Jurkat, Clone E6-1 (cell line): ENCODE measurements at places on chromosomes 4 and X.

- no peak for DNase-seq
These were observed 53.8 kb upstream of the HGFAC start for GRCh38 chr4:3387943-3388361.

GRCh38 chr4:121146530-121146929 is 17.6 kb downstream of the TNIP3 start:
- DNase-seq, result no peak

- DNase-seq, result peak; percentile 15
These were observed 2.7 kb upstream of the PYURF start for GRCh38 chr4:88526221-88526815.

GRCh38 chr4:23733476-23733875 is 156.4 kb downstream of the PPARGC1A start:
- no peak for DNase-seq

DNA sequence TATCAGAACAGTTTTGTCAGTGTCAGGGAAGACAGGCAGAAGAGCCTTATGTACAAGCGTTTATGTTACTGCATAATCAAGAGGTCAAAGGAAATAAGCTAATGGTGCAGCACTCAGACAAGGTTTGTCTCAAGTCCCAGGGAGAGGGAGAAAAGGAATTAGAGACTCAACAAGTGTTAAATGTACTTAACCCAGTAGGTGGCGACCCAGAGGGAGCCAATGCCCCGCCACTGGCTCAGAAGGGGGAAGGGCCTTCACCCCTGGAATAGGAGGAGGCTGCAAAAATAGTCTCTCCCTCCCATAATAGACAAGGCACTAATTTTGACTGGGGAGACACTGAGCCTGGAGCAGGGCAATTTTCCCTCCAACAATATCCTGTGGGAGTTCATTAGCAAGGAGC is 14.1 kb upstream of the PAPSS1 start:
- no peak for DNase-seq

GRCh38 chr4:44145868-44146267 is 302.7 kb downstream of the KCTD8 start:
- DNase-seq, result no peak

- DNase-seq, result peak; percentile 82
These were observed 16.1 kb upstream of the CXCL3 start for GRCh38 chr4:74054483-74055047.

DNA sequence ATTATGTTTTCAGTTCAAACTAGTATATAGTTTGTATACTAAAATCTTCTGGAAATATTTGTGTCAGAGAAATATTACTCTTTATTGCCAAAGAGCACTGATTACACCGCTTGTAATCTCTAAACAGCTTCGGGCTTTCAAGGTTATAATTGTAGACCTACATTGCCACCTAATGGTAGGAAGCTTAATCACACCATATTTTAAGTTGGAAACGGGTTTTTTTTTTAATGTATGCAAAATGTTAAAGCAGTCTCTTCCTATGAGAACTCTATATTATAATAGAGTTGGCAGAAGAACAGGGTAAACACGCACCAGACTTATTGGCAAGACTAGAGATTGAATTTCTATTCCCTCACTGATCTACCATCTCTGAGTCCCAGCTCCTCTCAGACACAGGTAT is 19.5 kb upstream of the NFXL1 start:
- peak; percentile 50 for DNase-seq

GRCh38 chr4:134382478-134383227 is 181.1 kb upstream of the PABPC4L start:
- DNase-seq, result no peak

DNA sequence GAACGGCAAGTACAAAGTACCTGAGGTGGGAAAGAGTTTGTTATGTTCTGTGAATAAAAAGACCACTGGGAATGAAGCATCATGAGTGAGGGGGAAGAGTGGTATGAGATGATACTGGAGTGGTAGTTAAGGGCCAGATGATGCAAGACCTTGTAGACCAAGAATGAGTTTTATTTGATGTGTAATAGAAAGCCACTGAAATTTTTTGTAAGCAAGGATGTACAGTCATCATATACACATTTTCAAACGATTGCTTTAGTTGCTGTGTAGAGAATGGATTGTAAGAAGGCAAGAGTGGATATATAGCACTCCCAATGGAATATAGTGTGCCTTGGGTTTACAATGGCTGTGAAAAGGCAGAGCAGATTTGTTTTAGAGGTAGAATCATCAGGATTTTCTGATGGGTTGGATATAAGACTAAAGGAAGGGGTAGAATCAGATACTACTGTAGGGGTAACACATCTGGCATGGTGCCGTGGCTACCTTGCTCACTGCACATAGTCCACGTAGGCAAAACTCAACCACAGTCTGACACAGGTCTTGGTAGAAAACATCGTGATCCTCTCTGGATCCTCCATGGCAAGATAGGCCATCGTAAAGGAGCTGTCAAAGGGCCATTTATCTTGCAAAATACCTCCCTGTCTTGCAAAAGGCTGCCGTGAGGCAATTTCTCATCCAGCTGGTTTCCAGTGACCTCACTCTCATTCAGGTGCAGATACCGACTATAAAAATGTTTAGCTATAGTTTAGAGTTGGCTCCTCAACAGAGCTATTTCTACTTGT is 14.9 kb downstream of the TIFA start:
- DNase-seq, result no peak

DNA sequence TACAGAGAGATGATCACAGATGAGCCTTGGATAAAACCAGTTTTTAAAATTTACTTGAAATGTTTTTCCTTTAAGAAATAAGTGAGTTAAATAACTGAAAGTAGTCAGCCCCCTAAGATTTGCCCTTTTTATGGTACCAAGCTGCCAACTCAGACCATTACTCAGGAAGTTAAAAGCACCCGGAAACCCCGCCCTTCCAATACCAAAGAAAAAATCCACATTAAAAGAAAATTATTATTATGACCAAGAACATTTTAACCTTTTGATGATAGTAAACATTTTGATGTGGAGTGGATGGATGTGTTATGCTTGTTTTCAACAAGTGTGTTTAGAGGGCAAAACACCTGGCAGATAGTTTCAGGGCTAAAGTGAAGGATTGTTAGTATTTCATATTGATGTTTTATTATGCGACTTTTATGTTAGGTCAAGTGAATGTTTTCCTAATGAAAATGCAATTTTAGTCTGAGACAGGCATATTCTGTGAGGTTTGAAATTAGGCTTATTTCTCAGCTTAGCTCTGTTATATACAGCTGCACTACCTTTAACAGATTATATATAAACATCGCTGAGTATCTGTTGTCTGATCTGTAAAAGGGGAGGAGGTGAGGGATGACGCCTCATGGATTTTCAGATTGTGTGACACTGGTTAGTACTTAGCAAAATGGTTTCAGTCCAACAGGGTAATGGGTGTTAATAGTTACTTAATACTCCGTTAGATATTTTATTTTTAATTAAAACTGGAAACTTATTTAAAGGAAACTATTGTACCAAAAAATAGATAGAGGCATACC is 89.0 kb downstream of the KDM6A start:
- DNase-seq, result no peak

- DNase-seq, result no peak
These were observed 509.7 kb downstream of the SMARCA1 start for GRCh38 chrX:129013574-129013973.
